Fibroblast of pulmonary artery (primary cell): ENCODE measurements at places on chromosomes 5 and 9.

DNA sequence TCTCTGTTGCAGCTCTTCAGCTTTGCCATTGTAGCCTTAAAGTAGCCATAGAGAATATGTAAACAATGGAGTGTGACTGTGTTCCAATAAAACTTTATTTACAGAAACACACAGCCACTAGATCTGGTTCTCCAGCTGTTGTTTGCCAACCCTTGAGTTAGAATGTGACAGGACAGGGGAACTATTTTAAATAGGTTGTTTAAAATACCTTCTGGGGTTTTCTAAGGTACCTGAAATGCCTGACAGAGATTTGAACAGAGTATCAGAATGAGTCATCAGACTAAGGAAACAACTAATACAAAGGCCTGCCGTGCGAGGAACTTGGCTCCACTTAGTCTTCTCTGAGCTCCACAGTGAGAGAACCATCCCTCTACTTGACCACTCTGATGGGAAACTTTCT, 85.4 kb downstream of the HSD17B4 start:
- DNase-seq = peak; percentile 67

DNA sequence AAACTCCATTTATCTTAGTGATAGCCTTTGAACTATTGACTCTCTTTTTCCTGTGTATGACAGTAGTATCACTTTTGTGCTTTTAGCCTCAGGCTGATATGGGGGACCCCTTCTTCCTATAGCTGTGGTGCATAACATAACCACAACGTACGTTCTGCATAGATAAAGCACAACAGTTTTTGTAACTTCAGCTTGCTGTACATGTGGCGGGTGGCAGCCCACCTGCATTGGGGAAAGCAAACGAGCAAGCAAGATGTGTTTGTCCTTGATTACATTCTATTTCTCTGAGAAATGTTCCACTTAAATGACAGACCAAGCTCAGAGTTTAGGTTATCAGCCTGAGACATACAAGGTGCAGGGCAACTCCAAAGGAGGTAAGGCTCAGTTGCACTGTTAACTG, 309.4 kb downstream of the KDM4C start:
- no peak for DNase-seq

GRCh38 chr9:2321523-2322148, 300.0 kb upstream of the VLDLR start:
- DNase-seq = peak; percentile 11

GRCh38 chr5:62314213-62314830, 8.3 kb downstream of the KIF2A start:
- DNase-seq = no peak

DNA sequence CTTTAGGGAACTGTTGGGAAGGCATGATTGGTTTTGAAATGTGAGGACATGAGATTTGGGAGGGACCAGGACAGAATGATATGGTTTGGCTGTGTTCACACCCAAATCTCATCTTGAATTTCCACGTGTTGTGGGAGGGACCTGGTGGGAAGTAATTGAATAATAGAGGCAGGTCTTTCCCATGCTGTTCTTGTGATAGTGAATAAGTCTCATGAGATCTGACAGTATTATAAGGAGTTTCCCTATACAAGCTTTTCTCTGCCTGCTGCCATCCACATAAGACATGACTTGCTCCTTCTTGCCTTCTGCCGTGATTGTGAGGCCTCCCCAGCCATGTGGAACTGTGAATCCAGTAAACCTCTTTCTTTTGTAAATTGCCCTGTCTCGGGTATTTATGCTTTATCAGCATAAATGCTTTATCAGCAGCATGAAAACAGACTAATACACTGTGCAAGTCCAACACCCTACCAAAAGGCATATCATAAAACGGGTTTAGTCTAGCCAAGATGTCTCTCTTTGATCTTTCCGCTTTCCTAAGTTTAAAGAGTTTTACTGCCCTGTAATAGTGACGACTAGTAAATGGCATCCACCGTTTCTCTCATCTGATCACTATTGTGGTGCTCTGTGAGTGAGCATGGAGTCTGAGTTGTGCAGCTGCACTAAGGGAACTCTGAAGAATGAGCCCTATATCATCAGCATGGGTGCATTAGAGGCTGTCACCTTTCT, 12.9 kb upstream of the ZNF782 start:
- DNase-seq = no peak

- no peak for DNase-seq
These were observed 55.0 kb downstream of the SH3PXD2B start for GRCh38 chr5:172399336-172399735.

GRCh38 chr5:169778622-169779596, 141.8 kb downstream of the DOCK2 start:
- DNase-seq = no peak

DNA sequence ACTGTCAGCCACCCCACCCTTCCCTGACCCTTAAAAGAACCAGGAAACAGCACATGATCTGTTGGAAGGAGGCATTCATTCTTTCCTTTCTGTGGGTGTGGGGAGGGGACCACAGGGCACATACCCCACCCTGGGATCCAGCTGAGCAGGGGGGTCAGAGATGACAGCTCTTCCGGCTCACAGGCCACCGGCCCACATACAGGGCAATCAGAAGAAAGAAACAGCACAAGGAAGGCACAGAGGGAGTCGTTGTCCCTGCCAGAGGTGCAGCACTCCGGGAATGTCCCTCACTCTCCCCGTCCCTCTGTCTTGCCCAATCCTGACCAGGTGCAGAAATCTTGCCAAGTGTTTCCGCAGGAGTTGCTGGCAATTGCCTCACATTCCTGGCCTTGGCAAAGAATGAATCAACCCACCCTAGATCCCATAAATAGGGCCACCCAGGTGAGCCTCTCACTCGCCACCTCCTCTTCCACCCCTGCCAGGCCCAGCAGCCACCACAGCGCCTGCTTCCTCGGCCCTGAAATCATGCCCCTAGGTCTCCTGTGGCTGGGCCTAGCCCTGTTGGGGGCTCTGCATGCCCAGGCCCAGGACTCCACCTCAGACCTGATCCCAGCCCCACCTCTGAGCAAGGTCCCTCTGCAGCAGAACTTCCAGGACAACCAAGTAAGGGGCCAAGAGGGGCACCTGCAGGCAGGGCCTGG, at the start of gene LCN2:
TSS of gene LCN2 (plus strand) at position 453 of the 701 bp plus-strand sequence. CDS start at position 526, 73 bp downstream.
- no peak for DNase-seq

DNA sequence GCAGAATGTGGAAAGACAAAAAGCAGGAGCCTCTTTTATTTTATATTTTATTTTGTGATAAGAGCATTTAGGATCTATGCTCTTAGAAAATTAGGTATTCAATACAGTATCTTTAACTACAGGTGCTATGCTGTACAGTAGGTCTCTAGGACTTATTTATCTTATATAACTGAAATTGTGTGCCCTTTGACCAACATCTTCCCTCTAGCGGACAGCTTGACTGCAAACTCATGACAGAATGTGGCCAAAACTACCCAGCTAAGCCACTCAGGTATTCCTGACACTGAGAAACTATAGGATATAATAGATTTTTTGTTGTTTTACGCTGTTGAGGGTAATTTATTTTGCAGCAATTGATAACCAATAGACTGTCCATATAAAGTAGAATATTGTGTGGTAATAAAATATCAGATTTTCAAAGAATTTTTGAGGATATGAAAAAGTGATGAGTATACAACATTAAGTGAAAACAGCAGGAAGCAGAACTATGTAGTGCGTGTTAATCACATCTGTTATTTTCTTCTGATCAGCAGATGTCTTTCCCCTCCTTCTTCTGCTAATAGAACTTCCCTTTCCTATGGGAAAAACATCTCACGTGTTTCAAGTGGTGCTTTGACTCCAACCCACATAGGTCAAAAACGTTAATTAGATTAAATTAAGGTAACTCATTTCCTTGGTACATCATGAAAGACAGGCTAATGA, 69.9 kb upstream of the SELENOP start:
- no peak for DNase-seq

GRCh38 chr5:83509540-83509939, 38.0 kb downstream of the VCAN start:
- peak; percentile 88 for DNase-seq
